ENCODE measurements at places on chromosomes 1 and 21.

DNA sequence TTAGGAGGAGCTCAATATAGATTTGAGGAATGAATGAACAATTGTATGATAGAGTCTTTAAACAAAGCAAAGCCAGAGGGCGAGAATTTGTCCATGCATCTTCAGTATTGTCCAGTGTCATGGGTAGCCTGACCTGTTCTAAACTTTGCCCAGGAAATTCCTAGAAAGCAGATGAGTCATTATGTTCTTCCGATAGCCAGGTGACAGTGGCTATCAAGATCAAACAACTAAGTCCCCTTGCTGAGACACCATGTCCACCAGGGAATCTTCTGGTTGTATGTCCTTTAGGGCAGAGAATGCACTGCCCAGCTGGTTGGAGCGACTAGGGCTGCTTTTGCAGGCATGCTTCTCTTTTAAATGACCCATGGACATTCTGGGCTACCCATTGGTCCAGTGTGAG, 1.8 kb upstream of the SLC26A9 start:
- DNase-seq: no peak

- DNase-seq: no peak
Measured at GRCh38 chr1:6275826-6276782, 15.2 kb upstream of the GPR153 start.

DNA sequence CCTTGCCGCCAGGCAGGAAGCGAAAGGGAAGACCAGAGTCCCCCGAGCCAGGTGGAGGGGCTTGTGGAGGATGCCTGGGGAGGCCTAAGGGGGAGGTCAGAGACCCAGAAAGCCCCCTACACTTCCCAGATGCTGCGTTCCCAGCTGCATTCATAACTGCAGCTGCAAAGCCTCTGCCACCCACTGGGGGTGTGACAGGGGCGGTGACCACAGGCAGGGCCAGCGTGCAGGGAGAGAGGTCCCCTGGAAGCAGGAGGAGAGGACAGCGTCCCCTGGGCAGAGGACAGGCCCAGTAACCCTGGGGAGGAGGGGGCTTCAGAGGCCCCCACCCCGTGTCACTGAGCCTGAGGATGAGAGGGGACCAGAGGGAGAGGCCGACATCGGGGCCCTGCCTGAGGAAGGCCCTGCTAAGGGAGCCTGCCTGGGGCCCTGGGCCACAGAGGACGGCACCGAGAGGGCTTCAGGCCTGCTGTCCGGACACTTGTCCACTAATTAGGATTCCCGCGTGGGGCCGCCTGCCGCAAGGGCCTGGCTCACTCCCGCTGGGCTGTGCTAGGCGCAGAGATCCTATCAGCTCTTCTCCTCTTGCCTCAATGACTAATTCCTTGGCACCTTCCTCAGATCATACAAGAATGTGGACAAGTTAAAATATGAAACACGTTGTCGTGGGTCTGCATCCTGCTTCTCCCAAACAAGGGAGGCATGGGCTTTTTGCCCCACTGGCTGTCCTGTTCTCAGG, 49.1 kb upstream of the CCDC27 start:
- no peak for DNase-seq

DNA sequence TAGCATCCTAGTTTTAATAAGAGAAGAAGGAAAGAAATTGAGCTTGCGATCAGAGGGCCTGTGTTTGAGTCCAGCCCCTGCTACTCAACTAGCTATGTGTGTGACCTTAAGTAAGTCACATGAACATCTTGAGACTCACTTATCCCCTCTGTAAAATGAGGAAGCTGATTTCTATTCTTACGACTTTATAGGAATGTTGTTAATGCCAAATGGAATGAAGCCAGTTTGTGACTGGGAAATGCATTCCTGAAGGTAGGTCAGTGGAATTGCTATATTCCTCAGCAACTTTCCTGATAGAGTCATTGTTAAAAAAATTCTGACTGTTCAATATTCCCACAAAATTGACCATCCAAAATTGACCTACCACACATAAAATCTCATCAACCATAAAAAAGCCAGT, 14.9 kb downstream of the FASLG start:
- DNase-seq: no peak

DNA sequence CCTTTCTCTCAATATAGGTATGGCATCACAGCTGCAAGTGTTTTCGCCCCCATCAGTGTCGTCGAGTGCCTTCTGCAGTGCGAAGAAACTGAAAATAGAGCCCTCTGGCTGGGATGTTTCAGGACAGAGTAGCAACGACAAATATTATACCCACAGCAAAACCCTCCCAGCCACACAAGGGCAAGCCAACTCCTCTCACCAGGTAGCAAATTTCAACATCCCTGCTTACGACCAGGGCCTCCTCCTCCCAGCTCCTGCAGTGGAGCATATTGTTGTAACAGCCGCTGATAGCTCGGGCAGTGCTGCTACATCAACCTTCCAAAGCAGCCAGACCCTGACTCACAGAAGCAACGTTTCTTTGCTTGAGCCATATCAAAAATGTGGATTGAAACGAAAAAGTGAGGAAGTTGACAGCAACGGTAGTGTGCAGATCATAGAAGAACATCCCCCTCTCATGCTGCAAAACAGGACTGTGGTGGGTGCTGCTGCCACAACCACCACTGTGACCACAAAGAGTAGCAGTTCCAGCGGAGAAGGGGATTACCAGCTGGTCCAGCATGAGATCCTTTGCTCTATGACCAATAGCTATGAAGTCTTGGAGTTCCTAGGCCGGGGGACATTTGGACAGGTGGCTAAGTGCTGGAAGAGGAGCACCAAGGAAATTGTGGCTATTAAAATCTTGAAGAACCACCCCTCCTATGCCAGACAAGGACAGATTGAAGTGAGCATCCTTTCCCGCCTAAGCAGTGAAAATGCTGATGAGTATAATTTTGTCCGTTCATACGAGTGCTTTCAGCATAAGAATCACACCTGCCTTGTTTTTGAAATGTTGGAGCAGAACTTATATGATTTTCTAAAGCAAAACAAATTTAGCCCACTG, 11.5 kb downstream of the HIPK1 start:
- no peak for DNase-seq
